GM18507 (cell line): ENCODE measurements at places on chromosomes 6 and 20.

DNA sequence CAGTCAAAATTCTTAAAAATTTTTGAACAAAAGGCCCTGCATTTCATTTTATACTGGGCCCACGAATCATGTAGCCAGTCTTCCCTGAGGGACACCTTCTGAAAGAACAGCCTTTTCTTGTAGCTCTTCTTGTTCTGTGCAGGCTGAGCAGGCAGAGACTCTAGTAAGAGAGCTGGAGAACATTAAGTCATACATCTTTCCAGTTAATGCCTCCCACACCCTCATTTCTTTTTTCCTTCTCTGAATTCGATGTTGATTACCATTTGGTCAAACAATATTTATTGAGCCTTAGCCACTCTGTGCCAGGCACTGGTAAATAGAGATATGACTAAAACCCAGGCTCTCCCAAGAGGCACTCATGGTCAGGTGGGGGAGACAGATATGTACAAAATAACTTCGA lies 33.6 kb downstream of the METTL24 start:
- no peak for DNase-seq

- no peak for DNase-seq
Observed at GRCh38 chr6:57162516-57162915, 9.6 kb upstream of the BAG2 start.

GRCh38 chr6:39471954-39472659 lies 149.6 kb upstream of the KCNK16 start:
- peak; percentile 5 for DNase-seq

DNA sequence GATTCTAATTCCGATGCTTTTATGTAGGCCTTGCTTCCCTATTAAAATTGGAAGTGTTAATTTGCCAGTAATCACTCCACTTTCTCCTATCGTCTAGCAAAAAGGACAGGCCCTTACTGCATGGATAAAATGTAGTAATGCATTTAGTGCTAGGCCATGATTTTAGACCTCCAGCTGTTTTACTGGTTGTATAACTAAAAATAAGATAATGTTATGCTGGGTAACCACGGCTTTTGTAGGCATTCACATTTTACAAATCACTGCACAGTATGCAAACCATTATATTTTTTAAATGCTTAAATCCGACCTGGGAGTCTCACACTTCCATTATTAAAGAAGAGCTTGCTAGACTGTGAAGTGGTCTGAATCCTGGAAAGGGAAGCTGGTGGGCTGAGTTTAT lies 179.5 kb downstream of the TFAP2A start:
- no peak for DNase-seq

- no peak for DNase-seq
Observed at GRCh38 chr6:11492464-11493290, 44.9 kb upstream of the TMEM170B start.
